ENCODE measurements at places on chromosomes 12 and 14.

GRCh38 chr12:52878507-52879393 lies 26.1 kb downstream of the KRT8 start:
- DNase-seq, result no peak

DNA sequence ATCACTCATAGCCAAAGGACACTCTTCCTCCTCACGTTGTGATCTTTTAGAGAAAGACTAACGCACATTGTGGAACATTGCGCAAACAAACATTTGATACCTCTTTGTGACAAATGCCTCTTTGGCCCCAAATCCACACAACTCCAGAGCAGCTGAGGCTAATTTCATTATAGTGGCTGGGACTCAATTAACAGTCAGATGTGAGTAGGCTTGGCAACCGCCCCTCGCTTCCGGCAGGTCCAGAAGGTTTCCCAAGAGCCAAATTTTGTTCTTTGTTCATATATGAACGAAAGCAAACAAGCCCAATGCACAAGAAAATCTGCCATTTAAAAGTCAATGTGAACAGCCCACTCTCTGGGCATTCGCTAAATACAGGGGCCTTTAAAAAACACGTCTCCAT lies 273.9 kb downstream of the GLT1D1 start:
- no peak for DNase-seq

- DNase-seq, result no peak
These were observed 60.9 kb downstream of the PLEKHA5 start for GRCh38 chr12:19190292-19191031.

GRCh38 chr12:129190827-129191226 lies 337.5 kb downstream of the GLT1D1 start:
- DNase-seq, result no peak

DNA sequence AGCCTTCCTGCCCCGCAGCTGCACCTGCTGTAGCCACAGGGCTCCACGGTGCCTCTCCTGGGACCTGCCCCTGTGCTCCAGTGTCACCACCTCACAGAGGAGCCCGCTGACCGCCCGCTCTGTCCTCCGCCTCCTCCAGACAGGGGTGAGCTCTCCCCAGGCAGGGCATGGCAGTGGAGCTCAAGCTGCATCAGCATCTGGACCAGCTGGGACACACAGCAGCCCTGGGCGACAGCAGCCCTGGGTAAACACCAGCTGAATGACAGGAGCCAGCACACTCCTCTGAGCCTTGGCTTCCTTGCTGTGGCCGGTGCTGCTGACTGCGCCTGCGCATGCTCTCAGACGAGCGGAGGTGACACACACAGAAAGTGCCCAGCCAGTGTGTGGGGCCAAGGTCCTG lies 22.0 kb downstream of the CHGA start:
- DNase-seq, result no peak

GRCh38 chr12:50221228-50222008 lies 54.2 kb upstream of the CERS5 start:
- DNase-seq, result peak; percentile 98

GRCh38 chr12:69739287-69740191 lies 879 bp downstream of the RAB3IP start:
- peak; percentile 2 for DNase-seq

DNA sequence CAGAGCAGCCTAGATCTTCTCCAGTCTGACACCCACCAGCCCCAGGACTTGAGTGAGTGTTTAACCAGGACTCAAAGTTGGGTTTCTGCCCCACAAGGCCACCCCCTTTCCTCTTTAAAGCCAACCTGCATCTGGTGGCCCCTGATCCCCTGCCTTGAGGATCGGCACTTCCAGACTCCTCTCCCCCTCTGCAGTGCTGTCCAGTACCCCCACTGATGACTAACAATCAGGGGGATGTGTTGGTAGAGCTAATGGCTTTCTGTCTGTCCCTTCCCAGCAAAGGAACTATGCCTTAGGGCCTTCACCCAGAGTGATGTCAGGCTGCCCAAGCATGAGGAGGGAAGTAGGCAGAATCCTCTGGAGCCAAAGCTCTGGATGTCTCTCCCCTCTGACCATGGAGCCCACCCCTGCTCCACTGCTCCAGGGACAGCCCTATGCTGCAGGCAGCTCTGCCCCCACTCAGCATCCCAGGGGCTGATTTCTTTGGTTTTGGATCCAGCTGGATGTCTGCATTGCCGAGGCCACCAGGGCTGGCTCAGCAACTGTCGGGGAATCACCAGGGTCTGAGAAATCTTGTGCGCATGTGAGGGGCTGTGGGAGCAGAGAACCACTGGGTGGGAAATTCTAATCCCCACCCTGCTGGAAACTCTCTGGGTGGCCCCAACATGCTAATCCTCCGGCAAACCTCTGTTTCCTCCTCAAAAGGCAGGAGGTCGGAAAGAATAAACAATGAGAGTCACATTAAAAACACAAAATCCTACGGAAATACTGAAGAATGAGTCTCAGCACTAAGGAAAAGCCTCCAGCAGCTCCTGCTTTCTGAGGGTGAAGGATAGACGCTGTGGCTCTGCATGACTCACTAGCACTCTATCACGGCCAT lies 42.9 kb downstream of the DAD1 start:
- DNase-seq, result peak; percentile 46
